Activated naive CD4-positive, alpha-beta T cell (primary cell): ENCODE measurements at places on chromosomes 11 and 22.

- no peak for DNase-seq
Observed at GRCh38 chr11:122248131-122248530, 132.1 kb upstream of the BLID start.

DNA sequence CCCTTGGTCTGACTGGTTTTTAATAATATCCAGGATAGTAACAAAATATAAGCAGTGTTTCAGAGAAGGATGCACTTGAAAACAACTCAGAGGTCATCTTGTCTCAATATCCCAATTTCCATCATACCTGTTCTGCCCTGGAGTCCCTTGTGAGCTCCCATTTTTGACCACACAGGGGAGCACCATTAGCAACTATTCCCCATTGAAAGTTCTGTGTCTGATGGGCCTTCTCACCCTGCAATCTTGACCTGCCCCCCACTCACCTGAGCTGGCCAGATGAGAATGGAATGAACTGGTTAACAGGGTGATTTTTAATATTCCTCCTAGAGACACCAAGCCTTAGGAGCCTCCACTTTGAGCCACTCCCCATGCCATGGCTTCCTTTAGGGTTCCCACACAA lies 3.8 kb upstream of the CAPN5 start:
- no peak for DNase-seq

DNA sequence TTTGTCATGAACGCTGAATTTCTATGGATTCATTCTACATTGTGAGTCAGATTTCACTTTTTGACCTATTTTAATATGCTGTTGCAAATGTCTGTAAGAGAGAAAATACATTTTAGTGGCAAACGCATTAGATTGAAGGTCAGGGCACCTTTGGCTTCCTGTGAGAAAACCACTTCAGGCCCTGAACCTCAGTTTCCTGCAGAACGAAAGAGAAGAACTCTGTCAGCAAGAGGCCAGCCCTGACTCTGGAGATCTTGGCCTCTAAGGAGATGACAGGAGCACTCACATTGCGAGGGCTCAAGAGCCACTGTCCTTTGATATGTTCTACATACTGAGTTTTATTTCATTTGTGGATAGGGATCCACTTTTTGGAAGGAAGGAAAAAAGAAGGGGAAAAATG lies 83.6 kb downstream of the KCNJ1 start:
- no peak for DNase-seq

DNA sequence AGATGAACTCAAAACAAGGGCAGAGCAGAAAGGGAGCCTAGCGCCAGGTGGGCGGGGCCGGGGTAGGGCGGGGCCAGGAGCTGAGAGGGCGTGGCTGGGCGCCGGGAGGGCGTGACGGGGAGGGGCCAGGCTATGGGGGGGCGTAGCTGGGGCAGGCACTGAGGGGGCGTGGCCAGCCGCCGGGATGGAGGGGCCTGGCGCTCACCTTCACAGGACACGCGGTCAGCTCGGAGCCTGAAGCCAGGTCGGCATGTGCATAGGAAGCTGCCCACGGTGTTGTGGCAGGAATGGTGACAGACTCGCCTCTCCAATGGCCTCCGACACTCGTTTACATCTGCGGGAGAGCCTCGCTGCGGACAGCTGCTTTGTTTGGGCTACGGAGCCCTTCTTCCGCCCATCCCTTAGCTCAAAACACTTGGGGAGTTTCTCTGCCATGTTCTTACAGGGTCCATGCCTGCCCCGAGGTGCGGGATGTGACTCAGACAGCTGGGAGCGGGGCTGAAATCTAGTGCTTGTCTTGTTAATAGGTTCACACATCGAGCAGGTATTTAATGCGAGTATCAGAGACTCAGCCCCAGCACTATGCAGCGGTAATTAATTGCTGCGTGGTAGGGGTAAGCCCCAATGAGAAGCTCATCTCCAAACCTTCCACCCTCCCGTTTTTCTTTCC lies 13.4 kb downstream of the VWCE start:
- DNase-seq: no peak

DNA sequence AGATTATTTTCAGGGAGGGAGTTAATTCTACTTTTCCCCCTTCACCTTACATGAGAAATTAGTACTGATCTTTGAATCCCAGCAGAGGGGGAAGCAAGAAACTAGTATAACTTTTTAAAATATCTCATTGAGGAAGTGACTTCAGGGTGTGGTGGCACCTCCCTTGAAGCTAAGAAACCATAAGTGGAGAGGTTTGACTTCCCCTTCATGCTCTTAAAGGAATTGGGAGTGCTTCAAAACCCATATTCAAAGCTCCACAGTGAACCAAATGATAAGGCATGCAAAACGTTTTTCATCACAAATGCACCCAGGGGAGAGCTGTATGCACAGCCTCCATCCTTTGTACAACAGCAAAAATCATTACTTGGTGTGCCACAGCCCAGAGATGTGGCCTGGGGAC lies 540 bp downstream of the MS4A14 start:
- DNase-seq: no peak

DNA sequence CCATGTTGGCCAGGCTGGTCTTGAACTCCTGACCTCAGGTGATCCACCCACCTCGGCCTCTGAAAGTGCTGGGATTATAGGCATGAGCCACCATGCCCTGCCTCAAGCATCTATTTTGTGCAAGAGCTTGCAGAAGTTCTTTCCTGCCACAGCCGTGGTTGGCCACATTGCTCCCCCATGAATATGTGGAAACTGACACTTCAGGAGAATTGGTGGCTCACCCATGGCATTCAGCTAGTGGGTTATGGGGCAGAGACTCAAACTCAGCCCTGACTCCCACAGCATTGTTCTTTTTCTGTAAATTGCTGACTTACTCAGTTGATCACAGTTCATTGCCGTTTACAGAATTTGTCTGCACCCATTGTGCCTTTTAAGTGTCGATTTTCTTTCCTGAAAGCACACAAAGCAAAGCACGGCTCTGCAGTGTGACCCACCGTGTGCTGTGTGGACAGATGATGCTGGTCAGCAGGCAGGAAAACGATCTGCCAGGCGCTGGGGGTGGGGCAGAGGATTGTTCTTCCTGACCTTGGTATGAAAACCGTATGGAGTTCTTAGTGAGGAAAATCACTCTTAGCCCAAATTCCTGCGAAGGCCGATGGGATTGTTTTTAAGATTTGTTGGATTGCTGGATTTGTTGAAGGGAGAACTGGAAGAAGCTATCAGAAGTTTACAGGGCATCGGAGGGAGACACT lies 115.6 kb downstream of the PTPRJ start:
- DNase-seq: no peak

DNA sequence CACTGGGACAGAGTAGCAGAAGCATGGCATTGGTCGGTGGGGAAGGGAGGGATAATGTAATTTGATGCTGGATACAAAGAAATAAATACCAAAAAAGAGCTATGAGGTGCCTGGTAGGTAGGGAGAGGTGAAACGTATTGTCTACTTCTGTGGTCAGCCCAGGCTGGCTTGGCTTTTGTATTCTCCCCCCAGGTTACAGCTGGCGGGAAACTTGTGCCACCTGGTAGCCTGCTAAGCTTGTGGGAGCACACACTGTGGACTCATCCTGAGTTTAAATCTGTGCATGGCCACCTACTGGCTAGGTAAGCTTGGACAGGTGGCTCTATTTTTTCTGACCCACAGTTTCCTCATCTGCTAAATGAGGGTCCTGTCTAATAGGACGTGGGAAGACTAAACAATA lies 165.2 kb upstream of the E2F8 start:
- DNase-seq: no peak

- no peak for DNase-seq
Observed at GRCh38 chr11:67301951-67302516, 1.3 kb upstream of the SSH3 start.

GRCh38 chr11:127632546-127632945 lies 632.0 kb upstream of the KIRREL3 start:
- no peak for DNase-seq

DNA sequence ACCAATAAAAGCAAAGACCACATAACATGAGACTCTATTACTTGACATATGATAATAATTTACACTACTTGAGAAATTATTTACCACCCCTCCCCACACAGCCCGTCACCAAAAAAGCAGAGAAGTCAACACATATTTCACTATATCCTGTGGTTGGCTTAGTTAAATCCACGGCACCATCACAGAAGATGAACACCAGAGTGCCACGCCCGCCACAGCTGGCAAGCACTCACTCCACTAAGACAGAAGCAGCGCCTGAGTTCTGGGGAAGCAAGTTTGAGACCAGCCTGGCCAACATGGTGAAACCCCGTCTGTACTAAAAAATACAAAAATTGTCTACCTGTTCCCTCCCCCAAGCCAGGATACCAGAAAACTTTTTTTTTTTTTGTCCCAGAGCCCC lies 53.1 kb downstream of the PACSIN2 start:
- DNase-seq: no peak

GRCh38 chr22:37703906-37704305 lies 7.1 kb downstream of the TRIOBP start:
- no peak for DNase-seq

- DNase-seq: no peak
Observed at GRCh38 chr11:60477035-60477445, 15.5 kb upstream of the MS4A12 start.

GRCh38 chr11:90997241-90997640 lies 774.4 kb upstream of the CHORDC1 start:
- DNase-seq: no peak

GRCh38 chr11:122267602-122268001 lies 151.6 kb upstream of the BLID start:
- no peak for DNase-seq

GRCh38 chr11:70202920-70203750 lies at the start of gene FADD:
Gene FADD, plus strand, starts transcription at chr11:70203296. Its CDS starts 164 bp downstream, at chr11:70203460.
- DNase-seq: peak; percentile 71

DNA sequence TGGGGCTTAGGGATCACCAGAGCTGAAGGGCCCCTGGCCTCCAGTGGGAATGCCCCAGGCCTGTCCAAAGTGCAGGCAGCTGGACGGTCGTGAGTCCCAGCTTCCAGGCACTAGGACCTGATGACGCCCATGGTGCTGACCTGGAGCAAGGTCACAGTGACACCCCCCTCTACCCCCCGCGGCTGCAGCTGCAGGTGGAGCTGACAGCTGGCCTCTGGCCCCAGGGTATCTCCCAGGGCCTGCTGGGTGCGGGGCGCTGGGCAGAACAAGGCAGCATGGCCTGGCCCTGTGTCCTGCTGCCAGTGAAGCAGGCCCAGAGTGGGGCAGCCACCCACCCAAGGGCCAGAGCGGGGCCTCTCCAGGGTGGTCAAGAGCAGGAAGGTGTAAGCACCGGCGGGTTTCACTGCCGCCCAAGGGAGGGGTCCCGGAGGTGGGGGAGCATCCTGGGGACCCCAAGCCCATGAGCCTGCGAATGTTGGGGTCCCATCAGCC lies 553 bp upstream of the TCIRG1 start:
- DNase-seq: no peak

- DNase-seq: no peak
Observed at GRCh38 chr22:44876921-44877320, 124.5 kb downstream of the ARHGAP8 start.

GRCh38 chr11:10914050-10914449 lies 56.2 kb upstream of the ZBED5 start:
- no peak for DNase-seq

DNA sequence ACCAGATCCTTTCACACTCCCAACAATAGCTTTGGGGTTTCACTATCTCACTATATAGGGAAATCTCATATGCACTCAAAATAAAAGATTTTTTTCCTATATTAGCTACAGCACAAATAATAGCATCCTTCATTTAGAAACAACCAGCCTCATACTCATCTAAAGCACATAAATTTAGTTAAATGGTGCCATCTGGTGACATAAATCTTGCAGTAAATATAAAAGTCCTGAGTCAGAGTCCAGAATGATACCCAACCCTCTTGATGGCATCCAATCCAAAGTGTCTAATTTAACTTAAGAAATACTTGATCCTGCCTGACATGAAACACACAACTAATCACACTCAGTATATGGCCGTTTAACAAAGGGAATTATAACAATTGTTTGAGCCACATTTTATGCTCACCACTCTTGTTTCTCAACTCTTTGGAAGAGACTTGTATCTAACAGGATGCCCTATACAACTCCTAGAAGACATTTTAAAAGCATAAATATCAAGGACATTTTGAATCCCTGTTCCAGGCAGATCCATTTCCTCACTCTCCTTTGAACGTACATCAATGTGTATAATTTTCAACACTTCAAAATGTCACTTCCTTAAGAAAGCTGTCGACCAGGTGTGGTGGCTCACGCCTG lies 36.2 kb downstream of the DLG2 start:
- DNase-seq: no peak

- DNase-seq: no peak
Observed at GRCh38 chr22:39689421-39689820, 118.9 kb downstream of the CACNA1I start.

- no peak for DNase-seq
Observed at GRCh38 chr22:40331706-40332105, 14.6 kb upstream of the ADSL start.

- no peak for DNase-seq
Observed at GRCh38 chr22:36976606-36977005, 42.6 kb downstream of the TST start.

GRCh38 chr11:112776834-112777233 lies 184.4 kb upstream of the NCAM1 start:
- DNase-seq: no peak

- DNase-seq: no peak
Observed at GRCh38 chr11:68813773-68814172, 27.9 kb downstream of the CPT1A start.

GRCh38 chr11:35065566-35065965 lies 73.4 kb upstream of the CD44 start:
- no peak for DNase-seq

GRCh38 chr11:59295435-59295834 lies 63.3 kb upstream of the OR5AN1 start:
- no peak for DNase-seq

- DNase-seq: no peak
Observed at GRCh38 chr11:106178361-106178760, 100.9 kb downstream of the AASDHPPT start.

- DNase-seq: no peak
Observed at GRCh38 chr11:5514841-5515240, 1.7 kb downstream of the UBQLNL start.

GRCh38 chr11:91686281-91686680 lies 538.3 kb upstream of the FAT3 start:
- no peak for DNase-seq

DNA sequence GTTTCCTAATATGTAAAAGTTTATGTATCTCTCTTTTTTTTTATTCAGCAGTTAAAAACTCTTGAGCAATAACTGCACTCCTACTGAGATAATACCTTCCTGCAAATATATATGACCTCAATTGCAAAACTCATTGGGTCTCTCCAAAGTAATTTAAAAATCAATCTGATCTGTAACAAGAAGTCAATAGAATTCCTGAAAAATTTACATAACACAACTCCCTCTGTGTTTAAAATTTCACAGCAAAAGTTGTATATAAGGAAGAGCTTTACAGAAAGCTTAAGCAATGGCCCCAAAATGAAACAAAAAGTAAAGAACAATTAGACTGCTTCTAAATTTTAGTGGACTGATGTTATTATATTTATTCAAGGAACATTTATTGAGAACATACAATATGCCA lies 313.4 kb downstream of the DLG2 start:
- no peak for DNase-seq

DNA sequence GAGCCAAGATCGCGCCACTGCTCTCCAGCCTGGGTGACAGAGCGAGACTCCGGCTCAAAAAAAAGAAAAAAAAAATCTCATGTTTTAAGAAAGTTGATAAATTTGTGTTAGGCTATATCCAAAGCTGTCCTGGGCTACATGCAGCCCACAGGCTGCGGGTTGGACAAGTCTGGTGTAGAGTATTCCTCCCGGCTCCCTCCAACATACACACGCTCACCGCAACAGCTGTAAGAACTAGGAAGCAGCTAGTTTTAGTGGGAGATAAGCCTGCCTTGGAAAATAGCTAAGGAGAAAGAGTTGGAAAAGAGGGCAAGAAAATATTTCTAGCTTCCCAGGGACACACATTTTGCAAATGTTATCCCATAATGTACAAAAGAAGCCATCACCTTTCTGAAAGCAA lies 46.6 kb downstream of the CELF1 start:
- no peak for DNase-seq
